ENCODE measurements at places on chromosomes 3 and 15.

- no peak for DNase-seq
Observed at GRCh38 chr3:176969506-176969905, 227.8 kb downstream of the TBL1XR1 start.

DNA sequence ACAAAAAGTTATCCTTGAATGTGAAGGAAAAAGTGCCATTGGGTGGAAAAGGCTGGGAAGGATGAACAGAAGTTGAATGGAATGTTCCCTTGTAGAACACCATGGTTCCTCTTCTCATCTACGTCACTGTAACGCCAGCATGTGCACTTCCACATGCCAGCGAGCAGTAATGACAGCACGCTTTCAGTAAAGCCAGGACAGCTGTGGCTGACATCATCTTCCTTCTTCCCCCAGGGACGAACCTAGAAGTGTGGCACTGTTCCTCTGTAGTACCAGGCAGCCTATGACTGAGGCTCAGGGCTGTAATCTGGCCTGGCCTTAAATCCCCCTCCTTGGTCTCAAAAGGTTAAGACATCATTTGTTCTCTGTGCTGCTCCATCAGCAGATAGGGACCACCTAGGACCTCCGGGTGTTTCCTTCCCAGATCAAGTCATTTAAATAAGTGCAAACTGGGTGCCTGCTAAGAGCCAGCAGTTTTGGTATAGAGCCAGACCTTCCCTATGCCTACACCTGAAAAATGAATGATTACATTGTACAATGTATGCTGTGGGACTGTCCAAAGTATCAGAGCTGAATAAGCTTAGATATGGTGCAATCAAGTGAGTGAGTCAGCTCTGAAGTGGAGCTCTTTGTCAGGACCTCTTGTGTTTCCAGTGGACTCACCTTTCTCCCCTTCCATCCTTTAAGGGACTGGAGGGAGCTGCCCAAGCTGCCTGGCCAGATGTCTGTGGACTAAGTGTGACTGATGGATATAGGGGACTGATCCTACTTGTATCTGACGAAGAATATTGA is 5.6 kb upstream of the SRPRB start:
- DNase-seq: no peak

- no peak for DNase-seq
Observed at GRCh38 chr3:137039570-137039969, 81.8 kb downstream of the IL20RB start.

GRCh38 chr3:30629746-30630145 is 23.3 kb downstream of the TGFBR2 start:
- no peak for DNase-seq

GRCh38 chr15:46416544-46416943 is 781.7 kb downstream of the SQOR start:
- no peak for DNase-seq

DNA sequence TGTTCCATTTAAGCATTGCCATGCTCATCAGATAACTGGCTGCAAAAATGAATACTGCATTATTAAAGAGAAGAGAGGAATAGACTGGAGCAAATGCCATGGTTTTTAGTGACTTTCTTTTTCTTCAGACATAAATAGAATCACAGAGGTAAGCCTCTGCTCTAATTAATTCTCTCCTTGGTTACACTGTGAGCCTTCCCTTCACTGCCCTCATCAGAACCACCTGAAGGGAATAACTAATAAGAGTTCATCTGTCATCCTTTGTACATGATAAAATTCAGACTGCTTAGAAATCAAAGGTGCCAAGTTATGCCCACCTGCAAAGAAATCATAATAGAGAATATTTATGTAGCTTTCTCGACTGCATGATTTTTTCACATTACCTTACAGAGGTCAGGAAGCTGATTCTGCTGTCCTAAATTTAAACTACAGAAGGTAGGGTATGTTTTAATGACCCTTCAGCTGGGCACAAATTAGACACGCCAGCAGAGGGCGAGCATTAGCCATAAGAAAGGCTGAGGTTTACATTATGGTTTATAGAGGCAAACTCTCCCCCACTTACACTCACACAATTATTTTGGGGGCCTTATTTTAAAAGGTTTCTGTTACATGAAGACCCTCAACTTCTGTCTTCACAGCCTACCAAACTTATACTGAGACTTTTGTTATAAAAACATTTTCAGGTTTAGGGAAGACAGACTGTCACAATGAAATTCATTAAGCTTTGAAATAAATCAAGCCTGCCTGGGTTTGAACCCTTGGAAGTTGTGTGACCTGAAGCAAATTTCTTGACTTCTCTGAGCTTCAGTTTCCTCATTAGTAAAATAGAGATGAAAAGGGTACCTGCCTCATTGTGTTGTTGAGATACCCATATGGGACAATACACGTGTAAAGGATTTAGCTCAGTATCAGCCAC is 15.3 kb upstream of the UNC13C start:
- DNase-seq: peak; percentile 30

- DNase-seq: no peak
Observed at GRCh38 chr3:29332195-29332637, 51.3 kb downstream of the RBMS3 start.

- DNase-seq: no peak
Observed at GRCh38 chr3:160180581-160181216, 44.5 kb upstream of the C3orf80 start.

DNA sequence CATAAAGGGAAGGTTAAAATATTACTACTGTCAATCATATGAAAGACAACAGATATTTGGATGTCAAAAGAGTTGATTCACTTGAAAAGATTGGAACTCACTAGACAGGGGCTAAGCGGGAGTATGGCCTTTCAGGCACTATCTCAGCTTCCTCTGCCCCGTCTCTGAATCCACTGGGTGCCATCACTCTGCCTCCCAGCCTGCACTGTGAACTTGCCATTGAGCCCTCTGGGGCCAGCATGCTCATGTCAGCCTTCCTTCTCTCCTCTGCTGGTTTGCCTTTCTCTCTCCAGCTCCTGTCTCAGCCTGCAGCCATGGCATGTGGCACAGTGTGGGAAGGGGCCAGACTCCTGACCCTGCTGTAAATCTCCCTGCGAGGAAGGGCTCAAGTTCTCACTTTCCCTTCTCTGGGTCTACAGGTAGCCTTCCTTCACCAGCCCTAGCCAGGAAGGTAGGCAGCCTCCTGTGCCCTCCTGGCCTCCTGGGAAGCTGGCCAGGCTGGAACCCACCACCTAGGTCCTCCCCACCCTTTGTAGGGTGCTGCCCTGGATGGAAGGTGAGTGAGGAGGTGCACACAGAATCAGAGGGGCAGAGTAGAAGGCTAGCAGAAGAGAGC is 54.0 kb upstream of the SLCO2A1 start:
- no peak for DNase-seq

GRCh38 chr3:71104556-71104955 is 479.0 kb downstream of the FOXP1 start:
- no peak for DNase-seq

- DNase-seq: no peak
Observed at GRCh38 chr3:132261506-132261905, 55.7 kb upstream of the ACP3 start.

GRCh38 chr15:29570948-29571791 is 251.1 kb downstream of the TJP1 start:
- peak; percentile 11 for DNase-seq

- DNase-seq: no peak
Observed at GRCh38 chr3:158683230-158683962, 10.9 kb upstream of the LXN start.

DNA sequence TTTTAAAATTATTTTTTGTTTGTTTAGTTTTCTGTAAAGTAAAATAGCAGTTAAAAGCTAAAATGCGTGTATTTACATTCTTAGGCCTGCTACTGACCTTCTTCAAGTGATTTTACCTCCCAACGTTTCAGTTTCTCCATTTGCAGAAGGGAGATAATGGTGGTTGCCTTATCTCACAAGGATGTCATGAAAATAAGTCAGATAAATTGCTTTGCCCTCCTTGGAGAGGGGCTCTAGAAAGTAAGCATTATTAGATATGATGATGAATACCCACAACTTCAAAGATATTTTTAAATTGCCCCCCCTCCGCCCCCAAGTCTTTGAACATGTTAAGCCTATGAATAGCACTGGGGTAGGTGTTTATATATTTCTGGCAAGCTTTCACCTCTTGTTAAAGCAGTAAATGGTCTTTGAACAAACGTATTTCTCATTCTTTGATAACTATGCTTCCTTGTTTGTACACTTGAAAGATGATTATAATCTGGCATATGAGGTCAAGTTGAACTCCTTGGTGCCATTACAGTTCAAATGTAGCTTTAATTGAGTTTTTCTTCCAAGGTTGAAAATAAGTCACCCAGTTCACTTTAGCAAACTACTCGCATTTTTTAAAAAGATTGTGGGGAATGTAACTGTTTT is 6.4 kb downstream of the TERC start:
- DNase-seq: no peak

DNA sequence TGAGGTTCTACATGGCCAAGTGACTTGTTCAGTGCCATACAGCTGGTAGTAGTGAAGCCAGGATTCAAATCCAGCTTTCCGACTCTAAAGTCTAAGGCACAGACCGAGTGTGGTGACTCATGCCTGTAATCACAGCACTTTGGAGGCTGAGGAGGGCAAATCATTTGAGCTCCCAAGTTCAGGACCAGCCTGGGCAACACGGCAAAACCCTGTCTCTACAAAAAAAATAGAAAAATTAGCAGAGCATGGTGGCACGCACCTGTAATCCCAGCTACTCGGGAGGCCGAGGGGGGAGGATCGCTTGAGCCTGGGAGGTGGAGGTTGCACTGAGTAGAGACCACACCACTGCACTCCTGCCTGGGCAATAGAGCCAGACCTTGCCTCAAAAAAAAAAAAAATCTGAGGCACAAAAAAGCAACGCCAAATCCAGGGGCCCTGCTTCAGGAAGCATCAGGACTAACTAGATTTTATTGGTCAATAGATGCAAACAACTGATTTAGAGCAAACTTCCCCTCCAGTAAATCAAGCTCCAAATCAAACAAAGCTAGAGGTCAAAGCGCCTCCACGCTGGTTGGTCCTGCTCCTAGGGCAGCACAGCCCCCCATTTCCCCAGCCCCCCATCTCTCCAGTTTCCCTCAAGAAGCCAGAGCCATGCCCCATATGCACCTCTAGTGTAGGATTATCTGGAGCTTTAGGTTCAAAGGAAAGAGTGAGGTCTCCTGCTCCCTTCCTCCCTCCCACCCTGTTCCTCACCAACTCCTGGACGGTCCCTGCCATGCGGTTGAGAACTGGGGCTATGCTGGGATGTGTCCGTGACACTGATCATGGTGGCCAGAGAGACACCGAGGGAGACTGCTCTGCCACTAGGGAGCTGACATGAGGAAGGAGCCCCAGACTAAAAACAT is 2.9 kb upstream of the TNK2 start:
- no peak for DNase-seq

GRCh38 chr15:45958924-45959323 is 324.1 kb downstream of the SQOR start:
- DNase-seq: no peak

GRCh38 chr3:193744048-193744821 is 151.2 kb downstream of the OPA1 start:
- DNase-seq: no peak

DNA sequence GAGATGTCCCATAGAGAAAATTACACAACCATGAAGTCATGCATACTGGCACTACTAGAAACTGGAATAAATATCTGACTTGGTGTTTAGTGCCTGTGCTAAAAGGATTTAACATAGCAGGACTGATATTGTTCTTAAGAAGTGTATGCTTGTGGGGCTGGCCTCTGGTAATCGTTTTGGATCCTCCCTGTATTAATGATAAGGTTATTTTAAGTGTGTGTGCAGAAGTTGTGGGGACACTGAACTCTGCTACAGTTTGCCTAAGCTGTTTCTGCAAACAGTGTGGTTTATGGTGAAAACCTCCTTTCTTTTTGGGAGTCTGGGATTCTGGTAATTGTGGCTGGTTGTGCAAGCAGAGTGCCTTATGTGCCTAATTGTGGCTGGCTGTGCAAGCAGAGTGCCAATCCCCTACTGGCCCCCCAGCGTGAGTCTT is 120.8 kb downstream of the CLASP2 start:
- DNase-seq: no peak

DNA sequence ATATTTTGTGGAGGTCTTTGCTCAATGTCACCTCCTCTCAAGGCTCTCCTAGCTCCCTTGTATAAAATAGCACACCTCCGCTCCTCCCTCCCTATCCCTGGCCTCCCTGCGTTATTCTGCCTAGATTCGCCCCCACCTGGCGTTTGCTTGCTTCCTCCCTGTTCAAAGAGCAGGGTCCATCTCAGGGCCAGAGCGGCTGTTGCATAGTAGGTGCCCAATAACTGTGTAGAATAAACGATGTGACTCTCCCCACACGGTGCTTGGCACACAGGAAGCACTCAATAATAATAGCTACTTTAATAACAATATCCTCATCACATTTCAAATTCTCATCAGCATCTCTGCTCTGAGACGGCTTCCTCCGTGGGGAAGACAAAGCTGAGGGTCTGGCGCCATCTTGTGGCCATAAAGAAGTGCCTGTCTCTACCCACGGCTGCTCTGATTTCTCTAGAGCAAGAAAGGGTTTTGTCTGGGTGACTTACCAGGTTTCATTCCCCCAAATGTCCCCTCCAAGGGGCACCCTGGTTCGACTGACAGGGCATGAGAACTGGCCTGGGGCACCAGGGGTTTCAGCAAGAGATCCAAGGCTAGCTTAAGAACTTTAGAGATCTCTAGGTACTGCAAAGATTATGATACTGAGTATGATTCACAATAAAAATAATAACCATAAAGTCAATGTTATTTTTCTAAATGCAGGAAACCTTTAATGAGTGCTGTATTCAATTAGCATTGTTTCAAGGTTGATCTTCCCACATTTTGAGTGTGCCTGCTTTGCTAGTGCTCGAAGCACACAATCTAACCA is 16.1 kb downstream of the CD276 start:
- peak; percentile 94 for DNase-seq

- DNase-seq: no peak
Observed at GRCh38 chr3:138186221-138186620, 880 bp upstream of the ARMC8 start.

GRCh38 chr15:72078887-72079286 is 39.1 kb downstream of the MYO9A start:
- DNase-seq: no peak

- no peak for DNase-seq
Observed at GRCh38 chr15:101813803-101814534, 2.0 kb downstream of the OR4F15 start.

DNA sequence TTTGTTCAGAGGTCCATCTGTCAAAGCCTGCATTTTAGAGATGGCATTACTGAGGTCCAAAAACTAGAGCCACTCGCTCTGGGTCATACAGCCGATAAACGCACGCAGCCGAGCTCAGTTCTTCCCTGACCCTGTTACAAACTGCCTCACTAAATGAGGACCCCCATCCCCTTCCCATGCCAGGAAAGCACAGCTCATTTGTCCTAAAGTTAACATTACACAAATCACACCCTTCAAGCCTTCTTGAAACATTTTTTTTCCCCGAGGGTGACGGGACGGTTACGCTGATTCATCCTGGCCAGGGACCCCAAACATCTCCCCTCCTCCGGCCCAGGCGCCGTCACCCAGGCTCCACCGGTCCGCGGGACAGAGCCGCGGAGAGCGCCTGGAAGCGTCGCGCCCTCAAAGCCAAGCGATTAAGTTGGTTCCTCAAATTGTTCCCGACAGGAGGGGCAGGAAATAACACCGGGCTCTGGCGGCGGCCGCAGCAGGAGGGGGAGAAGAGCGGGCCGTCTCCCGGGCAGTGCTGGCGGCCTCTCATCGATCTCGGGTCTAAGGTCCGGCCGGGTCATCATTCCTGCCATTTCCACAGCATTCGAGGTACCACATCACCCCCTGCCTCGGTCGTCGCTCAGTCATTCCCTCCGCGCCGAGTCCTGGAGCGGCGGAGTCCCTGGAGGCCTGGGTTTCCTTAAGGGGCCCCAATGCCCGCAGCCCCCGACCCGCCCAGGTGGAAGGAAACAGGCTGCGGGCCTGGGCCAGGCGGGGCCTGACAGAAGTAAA is 619 bp upstream of the CMTM8 start:
- DNase-seq: no peak
